Activated naive CD8-positive, alpha-beta T cell treated with anti-CD3 and anti-CD28 coated beads, Interleukin-2, amount 50 U/mL, for 16 hours (primary cell): ENCODE measurements at places on chromosomes 7 and 10.

- no peak for DNase-seq
Observed at GRCh38 chr7:2092279-2092678, 140.5 kb downstream of the MAD1L1 start.

GRCh38 chr7:94431619-94432280 is 37.1 kb downstream of the COL1A2 start:
- no peak for DNase-seq

DNA sequence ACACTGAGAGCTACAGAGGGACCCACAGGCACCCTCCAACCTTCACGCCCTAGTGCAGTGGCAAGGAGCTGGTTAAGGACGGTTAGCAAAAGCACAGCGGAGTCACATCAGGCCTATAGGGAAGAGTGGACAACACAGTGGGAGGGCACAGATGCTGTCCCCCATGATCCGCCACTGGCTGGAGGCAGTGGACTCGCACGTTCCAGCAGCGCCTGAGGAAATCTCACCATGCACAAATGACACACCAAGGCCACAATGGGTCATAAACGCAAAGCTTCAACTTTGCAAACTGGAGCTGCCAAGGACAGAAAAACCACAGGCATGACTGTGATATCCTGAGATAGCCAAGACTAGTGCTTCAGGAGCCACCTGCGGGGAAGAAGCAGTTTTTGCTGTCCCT is 58.8 kb downstream of the GRB10 start:
- DNase-seq: no peak

GRCh38 chr10:130326954-130327353 is 190.8 kb downstream of the GLRX3 start:
- DNase-seq: no peak

DNA sequence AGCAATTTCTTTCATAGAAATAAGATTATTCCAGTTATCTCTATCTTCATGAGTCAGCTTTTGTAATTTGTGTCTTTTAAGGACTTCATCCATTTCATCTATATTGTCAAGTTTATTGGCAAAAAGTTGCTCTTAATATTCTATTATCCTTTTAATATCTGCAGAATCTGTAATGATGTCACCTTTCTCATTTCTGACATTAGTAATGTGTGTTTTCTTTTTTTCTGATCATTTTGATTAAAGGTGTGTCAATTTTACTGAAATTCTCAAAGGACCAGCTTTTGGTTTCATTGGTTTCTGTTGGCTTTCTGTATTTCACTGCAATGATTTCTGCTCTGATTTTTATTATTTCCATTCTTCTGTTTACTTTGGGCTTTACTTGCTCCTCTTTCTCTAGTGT is 17.9 kb upstream of the OR2AE1 start:
- no peak for DNase-seq

GRCh38 chr10:1548146-1548545 is 189.2 kb downstream of the ADARB2 start:
- DNase-seq: no peak
